Adipose tissue (tissue), 3 donors: ENCODE measurements at places on chromosomes 12 and 14. TPM values are rescaled to one million over a fixed set of nuclear protein-coding genes. Genes with fewer than 3 reads are reported as not detected.

The CLEC7A gene
- polyA plus RNA-seq, result 10.2 TPM

The APOF gene
- polyA plus RNA-seq, result not detected

The PPM1H gene
- polyA plus RNA-seq, result 1.5 TPM

The SDR9C7 gene
- not detected for polyA plus RNA-seq

The AMN gene
- polyA plus RNA-seq, result 1.5 TPM

The KRT6B gene
- polyA plus RNA-seq, result 0.85 TPM

The SMIM10L1 gene
- 2.8 TPM for polyA plus RNA-seq

The C3AR1 gene
- polyA plus RNA-seq, result 14.5 TPM

The POLE gene
- 13.7 TPM for polyA plus RNA-seq

The ADCY6 gene
- 28.0 TPM for polyA plus RNA-seq

The FAM161B gene
- 2.7 TPM for polyA plus RNA-seq

The GNS gene
- polyA plus RNA-seq, result 19.1 TPM

The CEBPE gene
- polyA plus RNA-seq, result 2.8 TPM

The KLRC2 gene
- polyA plus RNA-seq, result not detected

The OTOGL gene
- 0.03 TPM for polyA plus RNA-seq

The FLRT2 gene
- polyA plus RNA-seq, result 22.2 TPM

The LRP1-AS gene
- not detected for polyA plus RNA-seq

The RECQL gene
- polyA plus RNA-seq, result 8.8 TPM

The RAB21 gene
- 40.5 TPM for polyA plus RNA-seq

The P2RX2 gene
- polyA plus RNA-seq, result 0.38 TPM

The TMCC3 gene
- 1.9 TPM for polyA plus RNA-seq

The MRPS35 gene
- 27.8 TPM for polyA plus RNA-seq

The CDKN3 gene
- 0.99 TPM for polyA plus RNA-seq

The CCDC197 gene
- not detected for polyA plus RNA-seq

The DBX2 gene
- polyA plus RNA-seq, result 0.30 TPM

The CCDC196 gene
- polyA plus RNA-seq, result not detected

The PRH1 gene
- 0.79 TPM for polyA plus RNA-seq

The TEX52 gene
- not detected for polyA plus RNA-seq

The CCT2 gene
- 113 TPM for polyA plus RNA-seq

The GLIPR1L2 gene
- polyA plus RNA-seq, result 1.3 TPM

The LPAR5 gene
- polyA plus RNA-seq, result 0.35 TPM

The PNMA1 gene
- polyA plus RNA-seq, result 41.4 TPM

The GUCY2C gene
- polyA plus RNA-seq, result 0.01 TPM

The OR4K17 gene
- polyA plus RNA-seq, result not detected

The GRIN2B gene
- polyA plus RNA-seq, result 0.16 TPM

The PAN2 gene
- polyA plus RNA-seq, result 16.8 TPM

The C12orf54 gene
- not detected for polyA plus RNA-seq

The GAS2L3 gene
- polyA plus RNA-seq, result 0.90 TPM

The SRRM4 gene
- polyA plus RNA-seq, result under 0.01 TPM

The RNASE4 gene
- 117 TPM for polyA plus RNA-seq

The MSI1 gene
- 1.1 TPM for polyA plus RNA-seq

The IL23A gene
- polyA plus RNA-seq, result 3.1 TPM

The SLC8A3 gene
- not detected for polyA plus RNA-seq

The IL31 gene
- not detected for polyA plus RNA-seq

The PRICKLE1 gene
- 1.1 TPM for polyA plus RNA-seq

The KTN1 gene
- polyA plus RNA-seq, result 55.8 TPM

The TEDC1 gene
- 4.6 TPM for polyA plus RNA-seq

The MUCL1 gene
- polyA plus RNA-seq, result not detected

The OR4L1 gene
- not detected for polyA plus RNA-seq

The MFAP5 gene
- polyA plus RNA-seq, result 7.9 TPM

The CLEC6A gene
- 0.09 TPM for polyA plus RNA-seq

The SERPINA5 gene
- 65.2 TPM for polyA plus RNA-seq

The RND1 gene
- 9.0 TPM for polyA plus RNA-seq

The TEX22 gene
- polyA plus RNA-seq, result not detected

The NDRG2 gene
- polyA plus RNA-seq, result 61.2 TPM

The SLC10A1 gene
- polyA plus RNA-seq, result not detected

The LEMD3 gene
- 9.5 TPM for polyA plus RNA-seq
